Left ventricle myocardium inferior (tissue), 1 donor: ENCODE measurements at places on chromosomes 1 and 21. TPM values are rescaled to one million over a fixed set of nuclear protein-coding genes. Genes with fewer than 3 reads are reported as not detected.

Gene NHLH2
- not detected for total RNA-seq

Gene RGS13
- total RNA-seq = 0.22 TPM

Gene CSF3R
- 3.8 TPM for total RNA-seq

Gene TNFRSF4
- total RNA-seq = 2.2 TPM

Gene ETNK2
- total RNA-seq = 4.4 TPM

Gene SYTL1
- 1.1 TPM for total RNA-seq

Gene KRTAP7-1
- not detected for total RNA-seq

Gene GNAT2
- not detected for total RNA-seq

Gene SMIM11
- total RNA-seq = 25.1 TPM

Gene TRAF3IP3
- 1.2 TPM for total RNA-seq

Gene TRPM2
- total RNA-seq = 1.8 TPM

Gene EDN2
- 0.47 TPM for total RNA-seq

Gene ZNHIT6
- 8.7 TPM for total RNA-seq

Gene ATP6V1G3
- not detected for total RNA-seq

Gene PPIAL4G
- total RNA-seq = not detected

Gene HOOK1
- total RNA-seq = 4.0 TPM

Gene PTGFRN
- 111 TPM for total RNA-seq

Gene CAPZA1
- 24.6 TPM for total RNA-seq

Gene TRIM63
- 203 TPM for total RNA-seq

Gene PCSK9
- total RNA-seq = not detected

Gene OR2G6
- not detected for total RNA-seq

Gene CD247
- total RNA-seq = 0.82 TPM

Gene PKNOX1
- 9.7 TPM for total RNA-seq

Gene KRTAP19-3
- total RNA-seq = not detected

Gene HES3
- not detected for total RNA-seq

Gene HMCN1
- total RNA-seq = 8.9 TPM

Gene FAM167B
- total RNA-seq = 7.9 TPM

Gene ASTN1
- total RNA-seq = 0.33 TPM

Gene FNDC10
- 3.6 TPM for total RNA-seq

Gene RUNX3
- 0.52 TPM for total RNA-seq

Gene DNAJC6
- total RNA-seq = 4.7 TPM

Gene USP33
- total RNA-seq = 24.2 TPM

Gene DENND2D
- total RNA-seq = 1.8 TPM

Gene TSPAN1
- 1.4 TPM for total RNA-seq

Gene LMO4
- 35.1 TPM for total RNA-seq

Gene SH2D5
- not detected for total RNA-seq

Gene AMY1B
- total RNA-seq = not detected

Gene AADACL4
- total RNA-seq = not detected

Gene GJA5
- total RNA-seq = 69.8 TPM

Gene LCE1A
- not detected for total RNA-seq

Gene DPT
- 45.6 TPM for total RNA-seq

Gene NDUFS2
- total RNA-seq = 302 TPM

Gene HAO2
- not detected for total RNA-seq

Gene LCE2A
- not detected for total RNA-seq

Gene KANK4
- 0.11 TPM for total RNA-seq

Gene FAM163A
- 0.16 TPM for total RNA-seq

Gene CRP
- total RNA-seq = not detected

Gene PTAFR
- 1.5 TPM for total RNA-seq

Gene EXOC8
- 12.2 TPM for total RNA-seq

Gene SYNJ1
- 12.3 TPM for total RNA-seq

Gene CELA3B
- not detected for total RNA-seq
